ENCODE measurements at places on chromosomes 7 and 10.

- no peak for DNase-seq
Observed at GRCh38 chr7:51102828-51103227, 213.8 kb downstream of the COBL start.

GRCh38 chr7:140646931-140647647, 6.5 kb upstream of the DENND2A start:
- DNase-seq, result peak; percentile 20

- DNase-seq, result no peak
Observed at GRCh38 chr7:19181634-19182033, 36.4 kb upstream of the FERD3L start.

DNA sequence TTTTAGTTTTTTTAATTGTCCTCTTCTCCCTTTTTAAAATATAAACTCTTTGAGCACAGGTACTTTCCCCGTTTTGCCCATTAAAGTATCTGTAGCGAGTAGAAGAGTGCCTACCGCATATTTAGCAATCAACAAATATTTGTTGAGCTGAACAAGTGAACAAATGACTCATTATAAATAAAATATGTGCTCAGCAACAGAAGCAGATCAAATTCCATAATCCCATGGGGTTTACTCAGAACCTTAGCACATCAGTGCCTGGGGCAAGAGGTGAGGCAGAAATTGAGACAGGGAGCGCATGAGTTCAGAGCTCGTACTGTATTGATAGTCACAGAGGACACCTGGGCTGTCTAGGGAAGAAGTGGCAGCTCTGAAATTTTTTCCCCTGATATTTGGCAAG, 161.0 kb downstream of the SEM1 start:
- no peak for DNase-seq

Data from activated naive CD4-positive, alpha-beta T cell treated with anti-CD3 and anti-CD28 coated beads, Interleukin-2, amount 50 U/mL, for 16 hours (primary cell).